ENCODE measurements at places on chromosomes 12 and 14. TPM values are rescaled to one million over a fixed set of nuclear protein-coding genes. Genes with fewer than 3 reads are reported as not detected.
A peak's percentile ranks its signal among the peaks of the same experiment; 100 is the strongest.

DNA sequence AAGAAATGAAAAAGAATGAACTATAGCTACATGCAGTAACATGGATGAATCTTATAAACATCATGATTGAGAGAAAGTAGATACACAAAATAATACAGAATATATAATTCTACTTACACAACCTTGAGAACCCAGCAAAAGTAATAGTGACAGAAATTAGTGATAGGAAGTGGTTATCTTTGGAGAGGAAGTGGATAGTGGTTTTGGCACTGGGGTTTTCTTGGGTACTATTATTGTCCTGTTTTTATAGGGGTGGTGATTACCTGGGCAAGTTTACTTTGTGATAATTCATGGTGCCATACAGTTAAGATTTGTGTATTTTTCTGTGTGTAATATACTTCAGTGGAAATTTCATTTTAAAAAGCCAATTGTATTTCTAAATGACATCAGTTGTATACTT, 352.7 kb downstream of the AEBP2 start:
- peak; percentile 6 for DNase-seq

- no peak for DNase-seq
Observed at GRCh38 chr14:62269204-62269603, 507.0 kb downstream of the SNAPC1 start.

GRCh38 chr12:96375841-96376604, 24.2 kb downstream of the CDK17 start:
- DNase-seq = no peak

GRCh38 chr12:105658389-105658788, 327.9 kb downstream of the C12orf75 start:
- no peak for DNase-seq

DNA sequence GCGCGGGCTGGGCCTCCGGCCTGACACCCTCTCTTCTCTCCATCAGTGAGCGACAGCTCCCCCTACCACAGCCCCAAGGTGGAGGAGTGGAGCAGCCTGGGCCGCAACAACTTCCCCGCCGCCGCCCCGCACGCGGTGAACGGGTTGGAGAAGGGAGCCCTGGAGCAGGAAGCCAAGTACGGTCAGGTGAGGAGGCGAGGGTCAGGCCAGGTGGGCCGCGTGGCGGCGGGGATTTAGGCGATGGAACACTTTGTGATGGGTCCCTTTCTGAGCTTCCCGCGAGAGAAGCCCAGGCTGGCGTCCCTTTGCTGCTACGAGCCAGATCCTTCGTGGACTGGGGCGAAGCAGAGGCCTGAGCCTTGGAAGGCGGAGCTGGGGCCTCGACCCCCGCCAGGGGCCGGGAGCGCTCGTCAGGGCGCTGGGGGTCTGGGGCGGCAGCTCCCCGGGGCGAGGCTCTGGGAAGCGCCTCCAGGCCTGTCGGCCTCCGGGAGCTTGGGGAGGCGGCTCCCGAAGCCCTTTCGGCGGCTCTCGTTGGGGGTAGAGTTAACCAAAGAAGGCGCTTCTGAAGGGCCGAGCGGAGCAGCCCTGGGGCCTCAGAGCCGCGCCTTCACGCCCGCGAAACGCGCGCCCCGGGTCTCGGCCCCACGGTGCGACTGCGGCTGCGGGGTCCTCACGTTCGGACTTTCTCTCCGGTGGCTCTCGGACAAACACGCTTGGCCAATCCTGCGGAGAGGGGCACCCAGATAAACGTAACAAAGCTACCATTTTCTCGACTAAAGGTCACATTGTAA, 5.0 kb downstream of the PAX9 start:
- DNase-seq = no peak

DNA sequence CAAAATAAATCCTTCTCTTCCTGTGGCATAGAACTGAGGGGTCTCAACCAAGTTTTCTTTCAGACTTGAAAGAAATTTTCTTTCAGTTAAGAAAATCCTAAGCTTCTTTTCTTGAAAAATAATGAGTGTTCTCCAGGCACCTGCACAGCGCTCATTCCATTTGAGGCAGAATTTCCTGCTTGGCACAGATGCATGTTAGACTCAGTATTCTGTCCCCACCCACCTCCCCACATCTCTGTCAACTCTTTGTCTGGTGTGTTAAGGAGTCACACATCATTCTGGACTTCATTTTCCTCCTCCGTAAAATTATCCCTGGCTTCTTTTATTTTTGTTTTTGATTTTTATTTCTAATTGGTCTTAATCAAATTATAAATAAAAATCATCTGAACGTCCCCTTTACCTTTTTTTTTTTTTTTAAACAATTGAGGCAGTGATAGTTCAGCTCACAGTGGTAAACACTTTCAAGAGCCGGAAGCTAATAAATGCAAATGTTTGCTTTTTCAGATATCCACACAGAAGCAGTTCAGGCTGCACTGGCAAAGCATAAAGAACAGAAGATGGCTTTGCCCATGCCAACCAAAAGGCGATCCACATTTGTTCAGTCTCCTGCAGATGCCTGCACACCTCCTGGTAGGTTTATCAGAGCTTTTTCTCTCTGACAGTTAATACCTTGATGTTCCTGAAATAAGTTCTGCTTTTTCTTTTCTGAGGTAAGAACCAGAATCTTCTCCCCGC, 104.0 kb upstream of the ATF1 start:
- DNase-seq = no peak

DNA sequence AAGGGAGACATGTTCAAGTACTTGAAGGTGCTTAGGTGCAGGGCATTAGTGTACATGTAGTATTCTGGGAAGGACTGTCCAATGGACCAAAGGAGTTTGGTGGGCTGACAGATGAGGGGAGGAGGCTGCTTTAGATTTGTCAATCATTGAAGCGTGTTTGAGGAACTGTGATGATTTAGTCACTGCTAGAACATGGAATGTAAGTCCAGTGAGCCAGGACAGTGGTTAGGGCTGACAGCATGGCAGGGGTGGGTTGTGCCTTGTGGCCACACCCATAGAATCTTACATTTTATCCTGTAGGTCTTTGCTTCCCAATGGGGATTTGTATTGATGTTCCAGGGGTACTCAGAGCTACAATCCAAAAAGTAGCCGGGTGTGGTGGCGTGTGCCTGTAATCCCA, 24.6 kb downstream of the DIP2B start:
- no peak for DNase-seq

GRCh38 chr12:111673503-111673902, 12.3 kb downstream of the BRAP start:
- no peak for DNase-seq

- DNase-seq = peak; percentile 55
Observed at GRCh38 chr12:106136263-106136662, 2.5 kb downstream of the NUAK1 start.

The OS9 gene
- total RNA-seq = 112 TPM

The CIROP gene
- total RNA-seq = not detected

The C12orf56 gene
- 0.17 TPM for total RNA-seq

The MFAP5 gene
- not detected for total RNA-seq

The SUSD6 gene
- 95.1 TPM for total RNA-seq
